HT-29 (cell line): ENCODE measurements at places on chromosomes 7 and 10. TPM values are rescaled to one million over a fixed set of nuclear protein-coding genes. Genes with fewer than 3 reads are reported as not detected.

- peak; percentile 50 for DNase-seq
Measured at GRCh38 chr10:131094527-131095312, 216.8 kb downstream of the TCERG1L start.

DNA sequence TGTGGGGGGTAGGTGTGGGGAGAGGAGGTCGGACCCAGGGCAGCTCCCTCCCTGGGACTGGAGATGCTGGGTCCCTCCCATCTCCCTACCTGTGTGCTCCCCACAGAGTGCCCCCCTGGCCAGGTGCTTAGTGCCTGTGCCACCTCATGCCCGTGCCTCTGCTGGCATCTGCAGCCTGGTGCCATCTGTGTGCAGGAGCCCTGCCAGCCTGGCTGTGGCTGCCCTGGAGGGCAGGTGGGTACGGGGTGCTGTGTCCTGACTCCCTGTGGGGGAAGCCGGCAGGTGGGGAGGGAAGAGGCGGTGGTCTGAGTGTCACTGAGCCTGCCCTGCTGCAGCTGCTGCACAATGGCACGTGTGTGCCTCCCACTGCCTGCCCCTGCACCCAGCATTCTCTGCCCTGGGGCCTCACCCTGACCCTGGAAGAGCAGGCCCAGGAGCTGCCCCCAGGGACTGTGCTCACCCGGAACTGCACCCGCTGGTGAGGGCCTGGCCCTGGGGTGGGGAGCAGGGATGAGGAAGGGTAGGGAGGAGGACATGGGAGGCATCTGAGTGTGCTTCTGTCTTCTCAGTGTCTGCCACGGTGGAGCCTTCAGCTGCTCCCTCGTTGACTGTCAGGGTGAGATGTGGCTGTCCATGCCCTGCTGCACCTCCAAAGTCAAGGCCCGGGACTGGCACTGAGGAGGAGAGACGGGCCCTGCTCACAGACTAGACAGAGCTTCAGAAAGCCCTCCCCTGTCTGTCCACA is 11.7 kb upstream of the ZNF862 start:
- DNase-seq: no peak

DNA sequence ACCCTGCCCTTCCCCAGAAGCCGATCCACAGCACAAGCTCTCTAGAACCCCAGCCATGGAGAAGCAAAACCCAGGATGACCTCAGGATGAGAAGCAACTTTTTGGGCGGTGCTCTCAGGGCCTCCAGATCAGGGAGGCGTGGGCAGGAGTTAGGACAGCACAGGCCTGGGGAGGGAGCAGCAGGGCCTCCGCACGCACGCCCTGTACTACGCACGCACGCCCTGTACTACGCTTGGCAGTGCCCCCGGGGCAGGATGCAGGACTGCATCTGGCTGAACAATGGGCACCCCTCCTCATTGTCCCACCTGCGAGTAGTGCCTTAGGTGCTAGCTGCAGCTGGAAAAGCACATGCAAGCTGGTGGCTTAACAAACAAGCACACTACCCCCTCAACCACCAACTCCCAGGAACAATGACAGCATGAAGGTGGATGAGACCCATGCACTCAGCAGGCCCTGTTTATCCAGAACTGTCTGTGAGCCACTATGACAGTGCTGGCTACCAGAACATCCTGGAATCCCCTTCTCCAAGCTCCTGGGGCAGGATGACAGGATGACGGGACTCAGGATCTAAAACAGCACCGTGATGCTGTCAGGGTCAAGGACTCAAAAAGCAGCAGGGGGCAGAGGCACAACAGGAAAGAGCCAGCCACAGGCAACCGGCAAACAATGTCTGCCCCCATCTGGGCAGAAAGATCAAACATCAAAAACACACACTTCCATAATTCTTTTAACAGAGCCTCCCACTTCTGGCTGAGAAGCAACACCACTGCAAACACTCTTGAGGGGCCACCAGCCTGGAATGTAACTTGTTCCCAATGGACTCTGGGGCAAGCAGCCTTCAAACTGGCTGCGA is 11.8 kb downstream of the PODXL start:
- peak; percentile 29 for DNase-seq

GRCh38 chr7:137423321-137423720 is 79.8 kb upstream of the PTN start:
- DNase-seq: no peak

- DNase-seq: no peak
Measured at GRCh38 chr10:115093286-115093775, at the start of gene ATRNL1. TSS of gene ATRNL1 (plus strand) at chr10:115093365. CDS start at chr10:115093751, 386 bp downstream.

GRCh38 chr10:20013991-20014750 is 197.9 kb downstream of the PLXDC2 start:
- DNase-seq: no peak

DNA sequence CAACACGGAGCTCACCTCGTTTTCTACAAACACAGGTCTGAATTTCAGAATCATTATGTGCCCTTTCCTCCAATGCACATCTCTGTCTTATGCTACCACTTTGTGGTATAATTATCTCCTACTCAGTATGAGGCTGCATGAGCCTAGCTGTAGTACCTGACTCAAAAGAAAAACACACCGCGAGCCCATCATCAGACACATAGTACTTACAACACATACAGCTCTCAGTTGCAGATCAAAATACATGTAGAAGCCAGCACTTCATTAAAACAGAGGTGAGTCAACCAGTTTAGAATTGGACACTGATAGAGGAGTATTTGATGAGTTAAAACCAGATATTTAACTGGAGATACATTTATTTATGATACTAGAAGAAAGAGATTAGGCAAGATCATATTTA is 1.4 kb upstream of the RTKN2 start:
- no peak for DNase-seq

DNA sequence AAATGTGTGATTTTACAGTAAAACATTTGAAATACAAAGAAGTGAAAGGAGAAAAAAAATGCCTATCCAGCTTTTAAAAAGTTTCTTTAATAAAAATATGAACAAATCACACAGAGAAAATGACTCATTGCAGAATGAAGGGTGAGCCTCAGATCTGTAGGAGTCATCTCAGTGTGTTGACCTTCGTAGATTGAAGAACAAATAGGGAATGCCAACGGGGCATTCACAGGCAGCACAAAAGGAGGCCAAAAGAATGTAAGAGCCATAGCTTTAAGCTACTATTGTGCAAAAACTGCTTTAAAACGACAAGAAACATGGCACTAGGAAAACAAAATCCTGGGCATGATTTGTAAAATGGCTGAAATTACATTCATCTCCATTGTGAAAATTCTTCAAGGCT is 782.7 kb upstream of the CELF2 start:
- DNase-seq: no peak

- peak; percentile 48 for DNase-seq
Measured at GRCh38 chr10:70267161-70267933, 16.5 kb downstream of the NPFFR1 start.

DNA sequence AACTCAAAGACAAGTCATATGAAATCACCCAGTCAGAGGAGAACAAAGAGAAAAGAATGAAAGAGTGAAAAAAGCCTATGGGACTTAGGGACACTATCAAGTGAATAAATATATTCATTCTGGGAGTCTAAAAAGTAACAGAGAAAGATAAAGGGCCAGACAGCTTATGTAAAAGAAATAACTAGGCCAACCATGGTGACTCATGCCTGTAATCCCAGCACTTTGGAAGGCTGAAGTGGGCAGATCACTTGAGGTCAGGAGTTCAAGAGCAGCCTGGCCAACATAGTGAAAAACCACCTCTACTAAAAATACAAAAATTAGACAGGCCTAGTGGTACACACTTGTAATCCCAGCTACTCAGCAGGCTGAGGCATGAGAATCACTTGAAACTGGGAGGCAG is 154.7 kb upstream of the TMEM106B start:
- DNase-seq: no peak

- DNase-seq: no peak
Measured at GRCh38 chr10:61890881-61891409, 10.6 kb upstream of the ARID5B start.

DNA sequence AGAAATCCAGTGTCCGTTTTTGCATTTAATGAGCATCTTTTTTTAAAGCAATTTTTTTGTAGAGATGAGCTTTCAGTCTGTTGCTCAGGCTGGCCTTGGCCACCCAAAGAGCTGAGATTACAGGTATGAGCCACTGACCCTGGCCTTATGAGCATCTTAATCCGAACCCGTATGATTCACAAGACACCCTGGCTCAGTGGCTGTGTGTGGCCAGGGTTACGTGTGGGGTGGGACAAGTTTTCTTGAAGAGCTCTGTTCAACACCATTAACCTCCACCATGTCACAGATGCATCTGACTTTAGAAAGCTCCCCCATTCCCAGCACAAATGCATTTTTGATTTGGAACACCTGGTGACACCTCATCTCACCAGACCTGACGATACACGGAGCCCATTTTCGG is 166.5 kb upstream of the PITRM1 start:
- DNase-seq: no peak

GRCh38 chr7:94449151-94449725 is 54.5 kb downstream of the COL1A2 start:
- DNase-seq: peak; percentile 68

DNA sequence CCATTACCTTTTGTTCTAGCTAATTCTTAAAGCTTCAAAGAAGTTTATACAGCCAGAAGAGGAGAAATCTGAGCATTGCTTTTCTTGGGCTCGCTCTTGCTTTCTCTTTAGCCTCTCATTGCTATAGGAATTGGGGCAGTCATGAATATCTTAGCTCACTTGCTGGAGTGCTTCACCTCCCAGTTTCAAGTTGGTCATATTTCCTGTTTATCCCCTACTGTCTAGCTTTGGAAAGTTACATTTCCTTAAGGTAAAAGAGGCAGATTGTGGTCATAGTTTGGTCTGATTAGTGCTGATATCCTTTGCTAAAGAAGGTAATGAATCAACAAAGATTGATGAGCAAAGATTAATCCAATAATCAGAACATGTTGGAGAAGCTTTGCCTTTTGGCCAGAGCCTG is 77.7 kb upstream of the GLI3 start:
- no peak for DNase-seq

Gene PVRIG
- not detected in 2 replicates for total RNA-seq

Gene GIMAP2
- not detected in 2 replicates for total RNA-seq

Gene RBAK
- total RNA-seq: 3.3 and 3.5 TPM in 2 replicates

Gene SH2D4B
- not detected in 2 replicates for total RNA-seq

Gene RTKN2
- total RNA-seq: 3.7 TPM in 2 replicates

Gene PTPN12
- 23.6 and 29.6 TPM in 2 replicates for total RNA-seq

Gene PGAM2
- 0.56 TPM in 1 of 2 replicates, not detected in the other for total RNA-seq

Gene TRPV5
- total RNA-seq: 0.18 TPM in 1 of 2 replicates, not detected in the other
